ENCODE measurements at places on chromosomes 7 and 10.

GRCh38 chr10:70476249-70477035 lies 2.1 kb upstream of the PALD1 start:
- DNase-seq: no peak

DNA sequence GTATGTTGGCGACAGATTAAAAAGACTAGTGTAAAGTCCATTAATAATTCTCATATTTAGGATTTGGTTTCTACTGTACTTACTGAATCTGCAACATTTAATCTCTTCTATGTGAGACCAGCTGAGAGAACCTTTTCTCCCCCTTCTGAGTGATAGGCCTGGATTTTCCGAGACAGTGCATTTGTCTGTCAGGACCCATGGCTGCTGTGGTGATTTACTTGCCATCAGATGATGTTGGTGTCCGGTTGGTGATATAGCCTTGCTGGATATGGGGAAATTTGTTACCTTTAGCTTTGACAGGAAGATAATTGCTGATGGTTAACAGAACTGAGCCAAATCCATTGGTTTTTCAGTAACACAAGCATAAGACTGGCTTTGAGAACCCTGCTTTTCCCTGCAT lies 517.2 kb downstream of the LRMDA start:
- no peak for DNase-seq

- no peak for DNase-seq
Observed at GRCh38 chr7:90312745-90313144, 8.4 kb downstream of the FAM237B start.

DNA sequence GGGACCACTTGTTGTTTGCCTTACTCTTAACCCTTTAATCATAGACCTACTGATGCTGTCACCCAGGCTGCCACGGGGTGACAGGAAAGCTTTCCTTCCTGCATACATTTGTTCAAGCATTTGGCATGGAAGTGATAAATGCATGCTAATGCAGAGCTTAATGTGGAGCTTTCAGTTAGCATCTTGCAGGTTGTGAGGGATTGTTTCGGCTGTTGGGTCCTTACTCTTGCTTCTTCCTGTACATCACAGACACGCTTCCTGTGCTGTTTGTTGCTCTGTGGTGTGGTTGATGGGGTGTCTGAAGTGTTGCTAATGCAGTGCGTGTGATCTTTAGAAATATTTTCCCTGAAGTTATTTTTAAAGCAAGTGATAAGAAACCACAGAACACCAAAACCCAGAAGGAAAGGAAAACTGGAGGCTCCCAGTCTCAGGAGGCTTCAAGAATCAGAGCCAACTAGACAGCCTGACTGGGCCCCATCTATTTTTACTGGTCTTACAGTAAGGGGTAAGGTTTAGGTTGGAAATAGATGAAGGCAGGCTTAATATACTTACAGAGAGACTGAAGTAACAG lies 143.1 kb downstream of the CHN2 start:
- DNase-seq: no peak

Data from stimulated activated CD4-positive, alpha-beta T cell treated with anti-CD3 and anti-CD28 coated beads, Interleukin-4, amount 100 ng/mL, for 4 hours (primary cell).